Tibial nerve (tissue), 4 donors: ENCODE measurements at places on chromosomes 3 and 15.
A peak's percentile ranks its signal among the peaks of the same experiment; 100 is the strongest.

DNA sequence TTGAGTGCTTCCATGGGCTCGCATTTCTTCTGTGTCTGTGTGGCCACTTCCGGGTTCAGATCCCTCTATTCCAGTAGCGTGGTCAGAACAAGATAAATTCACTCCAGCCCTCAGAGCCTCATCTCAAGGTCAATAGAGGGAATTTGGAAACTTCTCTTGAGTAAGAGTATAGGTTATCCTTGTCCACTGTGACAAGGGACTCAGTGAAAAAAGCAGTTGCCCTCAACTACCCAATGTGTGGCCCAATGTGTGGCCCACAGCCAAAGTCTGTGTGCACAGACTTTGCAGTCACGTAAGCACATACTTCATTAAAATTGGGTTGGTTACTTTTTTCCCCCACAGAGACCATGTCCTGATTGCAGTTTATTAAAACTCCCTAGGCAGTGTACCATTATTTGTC is 305.6 kb upstream of the SEMA6D start:
- DNase-seq: no peak
- H3K36me3 ChIP-seq: no peaks in the 10 kb centered on the region
- peaks cover 15% of the 10 kb centered on the region for H3K4me1 ChIP-seq
- no peaks in the 10 kb centered on the region for H3K27me3 ChIP-seq

DNA sequence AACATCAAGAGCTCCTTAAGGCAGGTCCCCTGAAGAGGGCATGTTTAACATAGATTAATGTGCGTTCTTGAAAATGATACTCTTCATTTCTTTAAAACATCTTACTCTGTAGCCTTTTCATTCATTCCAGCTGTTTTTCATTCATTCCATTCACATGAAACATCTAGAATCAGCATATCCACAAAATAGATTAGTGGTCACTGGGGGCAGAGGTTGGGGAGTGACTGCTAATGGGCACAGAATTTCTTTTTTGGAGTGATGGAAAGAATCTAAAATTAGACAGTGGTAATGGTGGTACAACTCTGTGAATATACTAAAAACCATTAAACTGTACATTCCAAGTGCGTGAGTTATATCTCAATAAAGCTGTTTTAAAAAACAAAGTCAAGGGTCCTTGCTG is 15.4 kb upstream of the CXCR6 start:
- H3K36me3 ChIP-seq: peaks cover 12% of the 10 kb centered on the region
- no peak overlapping the region for H3K4me3 ChIP-seq
- no peaks in the 10 kb centered on the region for H3K4me1 ChIP-seq

DNA sequence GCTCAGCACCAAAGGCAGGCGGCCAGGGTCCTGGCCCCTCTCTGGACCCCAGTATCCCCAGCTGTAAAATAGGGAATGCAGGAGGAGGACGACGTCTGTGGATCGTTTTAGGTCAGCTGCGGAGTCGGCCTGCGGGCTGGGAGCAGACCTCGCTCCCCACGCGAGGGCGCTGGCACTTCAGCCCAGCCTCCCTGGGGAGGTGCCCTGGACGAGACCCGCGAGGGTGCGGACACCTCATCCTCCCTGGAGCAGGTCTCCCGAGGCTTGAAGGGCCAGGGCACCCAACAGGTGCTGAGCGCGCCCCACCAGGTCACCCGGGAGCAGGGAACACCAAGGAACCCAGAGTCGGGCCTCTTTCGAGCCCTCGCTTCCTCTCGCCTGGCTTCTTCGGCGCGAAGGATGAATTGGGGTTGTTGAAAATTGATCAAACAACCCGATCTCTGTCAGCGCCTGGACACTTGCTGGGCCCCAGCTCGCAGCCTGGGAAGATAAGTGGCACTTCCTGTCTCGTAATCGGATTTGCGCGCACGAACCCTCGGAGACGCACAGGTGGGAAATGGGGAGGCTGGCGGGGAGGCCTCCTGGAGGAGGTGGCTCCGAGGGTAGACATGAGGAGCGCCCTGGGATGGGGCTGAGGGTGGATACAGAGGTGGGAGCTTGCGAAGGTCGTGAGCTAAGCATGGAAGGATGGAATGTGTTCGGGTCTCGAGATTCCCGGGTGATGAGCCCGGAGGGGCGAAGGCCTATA is 588 bp upstream of the VIPR1 start:
- no peak overlapping the region for H3K27ac ChIP-seq
- H3K36me3 ChIP-seq: no peaks in the 10 kb centered on the region
- DNase-seq: no peak
- H3K4me1 ChIP-seq: peaks cover 12% of the 10 kb centered on the region
- H3K4me3 ChIP-seq: peak overlapping the region; percentile 48

- H3K4me1 ChIP-seq: no peaks in the 10 kb centered on the region
- no peaks in the 10 kb centered on the region for H3K36me3 ChIP-seq
- no peak for DNase-seq
- no peaks in the 10 kb centered on the region for H3K27me3 ChIP-seq
- H3K27ac ChIP-seq: no peak overlapping the region
These were observed 5.0 kb upstream of the DNAJB8 start for GRCh38 chr3:128471720-128472119.

GRCh38 chr3:170128977-170129431 is 52.5 kb downstream of the PHC3 start:
- DNase-seq: no peak
- no peak overlapping the region for H3K27ac ChIP-seq
- H3K36me3 ChIP-seq: no peaks in the 10 kb centered on the region
- H3K4me1 ChIP-seq: no peaks in the 10 kb centered on the region

DNA sequence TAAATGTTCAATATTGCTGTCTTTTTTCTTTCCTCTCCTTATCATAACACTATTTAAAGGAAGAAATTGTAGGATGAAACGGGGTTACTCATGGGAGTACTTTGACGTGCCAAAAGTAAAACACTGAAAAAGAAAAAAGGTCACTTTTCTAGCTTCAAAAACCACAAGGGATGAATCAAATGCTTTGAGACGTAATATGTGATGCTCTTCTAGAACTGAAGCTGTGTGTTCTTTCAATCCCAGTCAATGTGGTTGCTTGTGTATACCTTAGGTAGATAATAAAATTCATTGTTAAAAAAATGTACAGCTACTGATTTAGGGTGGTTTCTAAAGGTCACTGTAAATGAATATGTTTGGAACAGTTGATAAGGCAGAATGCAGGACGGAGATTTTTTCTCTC is 538.8 kb upstream of the ZNF717 start:
- no peak for DNase-seq
- no peak overlapping the region for H3K4me3 ChIP-seq
- H3K27ac ChIP-seq: no peak overlapping the region
- H3K27me3 ChIP-seq: no peaks in the 10 kb centered on the region
- no peaks in the 10 kb centered on the region for H3K36me3 ChIP-seq

GRCh38 chr15:56017920-56018319 is 24.5 kb upstream of the NEDD4 start:
- no peak overlapping the region for H3K27ac ChIP-seq
- no peaks in the 10 kb centered on the region for H3K27me3 ChIP-seq
- H3K4me3 ChIP-seq: no peak overlapping the region
- no peaks in the 10 kb centered on the region for H3K36me3 ChIP-seq
